Naive thymus-derived CD4-positive, alpha-beta T cell (primary cell): ENCODE measurements at places on chromosomes 13 and 19.

- DNase-seq = no peak
Measured at GRCh38 chr19:1655131-1655981, 2.9 kb upstream of the TCF3 start.

- no peak for DNase-seq
Measured at GRCh38 chr13:23799945-23800344, 89.3 kb downstream of the MIPEP start.

DNA sequence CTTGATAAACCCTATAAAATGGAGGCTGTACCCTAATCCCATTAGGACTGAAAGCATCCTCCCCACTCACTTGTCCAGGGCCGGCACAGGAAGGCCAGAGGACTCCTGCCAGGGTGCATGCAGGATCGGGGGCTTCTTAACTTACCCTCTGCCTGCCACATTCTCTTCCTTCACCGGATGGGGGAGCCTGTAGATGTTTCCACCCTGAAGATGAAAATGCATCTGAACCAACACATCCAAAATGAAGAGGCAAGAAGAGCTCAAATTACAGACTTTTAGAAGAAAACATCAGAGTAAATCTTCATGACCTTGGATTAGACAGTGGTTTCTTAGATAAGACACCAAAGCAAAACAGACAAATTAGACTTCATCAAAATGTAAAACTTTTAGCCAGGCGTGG is 25.9 kb upstream of the NAPA start:
- DNase-seq = no peak

DNA sequence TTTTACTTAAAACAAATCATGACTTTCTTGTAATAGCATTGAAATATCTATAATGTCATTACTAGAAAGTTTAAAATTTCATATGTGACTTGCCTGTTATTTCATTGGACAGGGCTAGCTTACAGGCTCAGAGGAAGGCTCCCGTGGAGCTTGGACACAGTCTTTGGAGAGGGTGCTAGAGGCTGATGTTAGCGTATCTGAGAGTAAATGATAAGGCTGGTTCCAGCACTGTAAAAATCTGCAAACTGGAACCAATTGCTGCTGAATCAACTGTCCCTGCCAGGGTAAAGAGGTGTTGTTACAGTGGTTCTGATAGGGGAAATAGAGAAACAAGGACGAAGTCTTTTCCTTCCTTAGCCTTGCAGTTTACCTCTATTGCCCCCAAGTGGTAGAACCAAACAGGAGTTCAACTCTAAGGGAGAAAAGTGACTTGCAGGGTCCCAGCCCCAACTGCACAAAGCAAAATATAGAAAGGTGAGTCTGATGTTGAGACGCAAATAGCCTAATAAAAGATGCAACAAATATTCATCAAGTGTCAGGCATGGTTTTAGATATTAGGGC is 901.7 kb downstream of the DIAPH3 start:
- DNase-seq = no peak

DNA sequence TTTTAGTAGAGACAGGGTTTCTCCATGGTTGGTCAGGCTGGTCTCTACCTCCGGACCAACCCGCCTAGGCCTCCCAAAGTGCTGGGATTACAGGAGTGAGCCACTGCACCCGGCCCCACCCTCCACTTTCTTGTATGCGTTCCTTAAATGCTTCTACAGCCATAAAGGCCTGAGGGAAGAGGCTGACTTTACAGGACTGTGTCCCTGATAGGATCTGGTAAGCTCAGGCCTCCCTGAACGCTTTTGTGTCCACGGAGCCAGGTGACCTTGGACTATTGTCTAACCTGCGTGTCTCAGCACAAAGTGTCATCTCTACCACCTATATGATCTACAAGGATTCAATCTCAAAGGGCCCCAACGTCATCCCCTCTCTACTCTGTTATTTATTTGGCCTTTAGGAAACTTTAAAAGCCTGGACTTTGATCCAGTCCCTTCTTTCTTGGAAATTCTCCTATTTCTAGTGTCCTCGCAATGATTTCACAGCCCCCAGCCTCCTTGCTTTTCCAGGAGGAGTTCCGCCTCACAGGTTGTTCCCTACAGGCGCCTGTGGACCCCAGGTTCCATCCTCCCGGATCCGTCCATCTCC is 701 bp downstream of the ZNF552 start:
- DNase-seq = no peak

DNA sequence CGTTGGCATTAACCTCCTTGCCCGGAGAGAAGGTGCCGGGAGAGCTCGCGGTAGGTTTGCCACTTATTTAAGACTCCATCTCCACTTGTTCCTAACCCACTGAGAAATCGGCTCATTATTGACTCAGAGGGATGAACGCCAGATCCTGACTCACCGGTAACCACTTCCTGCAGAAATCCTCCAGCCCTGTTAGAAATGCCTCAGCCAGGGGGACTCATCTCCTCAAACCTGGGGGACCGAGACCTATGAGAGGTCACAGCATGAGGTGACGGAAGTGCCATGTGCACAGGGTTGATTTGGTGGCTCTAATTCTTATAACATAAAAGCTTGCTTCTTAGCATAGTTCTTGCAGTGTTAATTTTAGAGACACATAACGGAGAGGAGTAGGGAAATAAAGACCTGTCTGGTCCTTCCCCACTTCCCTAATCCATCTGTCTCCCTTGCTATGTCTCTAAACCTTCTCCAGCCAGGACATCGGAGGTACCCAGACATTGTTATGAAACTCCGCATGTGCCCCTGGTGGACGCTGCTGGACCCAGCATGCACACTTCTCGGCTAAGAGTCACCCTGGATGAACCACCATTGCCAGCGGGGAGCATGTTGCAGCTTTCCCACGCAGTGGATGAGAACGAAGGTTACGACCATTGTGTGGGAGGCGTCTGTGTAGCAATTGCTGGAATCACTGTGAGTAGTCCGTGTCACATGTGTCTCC is 158.9 kb downstream of the EFNB2 start:
- DNase-seq = no peak

DNA sequence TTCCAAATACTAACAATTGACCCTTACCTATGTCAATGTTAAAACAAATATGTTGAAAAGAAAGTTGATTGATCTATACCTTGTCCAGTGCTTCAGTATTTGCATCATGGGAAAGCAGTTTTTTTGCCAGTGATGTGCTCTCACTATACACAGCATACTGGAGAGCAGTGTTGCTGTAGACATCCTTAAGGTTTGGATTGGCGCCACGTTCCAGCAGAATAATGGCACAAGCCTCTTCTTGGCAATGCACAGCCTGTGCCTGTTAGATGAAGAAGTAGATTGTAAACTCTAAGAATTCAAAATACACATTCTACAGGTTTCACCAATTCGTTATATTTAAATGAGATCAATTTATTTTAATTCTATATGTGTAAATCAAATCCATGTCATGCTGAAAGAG is 43.9 kb upstream of the C1QTNF9B start:
- DNase-seq = no peak

- peak; percentile 18 for DNase-seq
Measured at GRCh38 chr13:109783447-109783814, 3.0 kb downstream of the IRS2 start.

DNA sequence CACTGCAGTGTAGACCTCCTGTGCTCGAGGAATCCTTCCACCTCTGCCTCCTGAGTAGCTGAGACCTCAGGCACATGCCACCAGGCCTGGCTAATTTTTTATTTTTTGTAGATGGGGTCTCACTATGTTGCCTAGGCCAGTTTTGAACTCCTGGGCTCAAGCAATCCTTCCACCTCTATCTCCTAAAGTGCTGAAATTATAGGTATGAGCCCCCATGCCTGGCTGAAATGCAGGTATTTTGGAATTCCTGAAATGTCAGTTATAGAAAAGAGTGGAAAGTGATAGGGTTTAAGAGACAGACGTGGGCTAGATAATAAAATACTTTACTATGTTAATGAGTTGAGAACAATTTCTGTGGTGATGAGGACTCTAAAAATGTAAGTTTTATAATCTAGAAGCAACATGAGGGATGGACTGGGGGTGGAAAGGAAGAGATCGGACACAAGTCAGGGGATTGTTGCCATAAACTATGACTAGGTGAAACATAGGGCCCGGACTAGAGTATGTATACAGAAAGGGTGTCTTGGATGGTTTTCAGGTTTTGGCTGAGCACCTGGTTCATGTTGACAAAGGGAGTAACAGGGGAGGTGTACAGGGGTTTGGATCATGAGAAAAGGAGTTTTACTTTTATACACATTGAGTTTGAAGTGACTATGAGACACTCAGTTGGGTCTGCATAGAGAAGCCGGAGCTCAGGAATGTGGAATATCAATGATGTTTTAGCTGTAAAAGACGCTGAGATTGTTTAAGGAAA is 165.6 kb upstream of the STARD13 start:
- no peak for DNase-seq

- DNase-seq = no peak
Measured at GRCh38 chr13:72559716-72560115, 167.7 kb downstream of the MZT1 start.

- DNase-seq = no peak
Measured at GRCh38 chr19:18089726-18090125, 3.0 kb upstream of the IL12RB1 start.

GRCh38 chr13:46667687-46668281 is 114.8 kb downstream of the LRCH1 start:
- peak; percentile 68 for DNase-seq

- DNase-seq = no peak
Measured at GRCh38 chr19:54203151-54203611, 2.5 kb downstream of the RPS9 start.

GRCh38 chr19:19160461-19161035 is 9.5 kb downstream of the MEF2B start:
- DNase-seq = no peak

GRCh38 chr13:30253830-30254229 is 53.5 kb downstream of the KATNAL1 start:
- DNase-seq = no peak

GRCh38 chr19:7010722-7011593 is 10.3 kb downstream of the MBD3L2B start:
- DNase-seq = no peak

DNA sequence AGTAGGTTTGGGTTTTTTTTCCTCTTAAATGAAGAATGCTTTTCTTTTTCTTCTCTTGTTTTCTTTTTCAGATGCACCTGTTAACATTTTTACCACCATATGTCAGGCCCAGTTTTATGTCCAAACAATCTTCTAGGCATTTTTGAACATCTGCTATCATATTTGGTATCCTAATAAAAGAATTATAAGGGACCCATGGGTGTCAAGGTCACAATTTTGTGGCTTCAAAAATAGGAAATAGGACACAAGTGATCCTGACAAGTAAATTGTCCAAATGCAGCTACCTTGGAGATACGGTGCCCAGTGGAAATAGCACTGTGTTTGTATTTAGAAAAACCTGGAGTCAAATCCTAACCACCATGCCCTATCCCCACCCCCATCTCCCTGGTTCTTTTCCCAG is 270.3 kb downstream of the MZT1 start:
- DNase-seq = no peak

- DNase-seq = no peak
Measured at GRCh38 chr13:20782116-20782708, 8.5 kb upstream of the EEF1AKMT1 start.

DNA sequence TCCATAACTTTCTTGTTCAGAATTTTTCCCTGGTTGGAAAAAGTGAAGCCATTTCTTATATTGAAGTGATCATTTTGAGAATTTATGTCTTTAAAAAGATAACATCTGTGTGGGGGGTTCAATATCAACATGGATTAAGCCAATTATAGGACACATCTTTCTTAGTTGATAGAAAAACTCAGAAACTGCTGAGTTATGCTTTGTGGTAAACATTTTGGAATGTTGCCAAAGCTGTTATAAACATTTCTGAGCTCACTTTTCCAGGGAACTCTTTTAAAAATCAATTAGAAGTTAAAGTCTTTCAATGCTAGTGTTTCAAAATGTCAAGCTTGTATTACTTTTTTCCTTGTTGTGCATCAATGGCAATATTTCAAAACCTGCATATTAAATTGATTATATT is 248.8 kb downstream of the DACH1 start:
- no peak for DNase-seq

DNA sequence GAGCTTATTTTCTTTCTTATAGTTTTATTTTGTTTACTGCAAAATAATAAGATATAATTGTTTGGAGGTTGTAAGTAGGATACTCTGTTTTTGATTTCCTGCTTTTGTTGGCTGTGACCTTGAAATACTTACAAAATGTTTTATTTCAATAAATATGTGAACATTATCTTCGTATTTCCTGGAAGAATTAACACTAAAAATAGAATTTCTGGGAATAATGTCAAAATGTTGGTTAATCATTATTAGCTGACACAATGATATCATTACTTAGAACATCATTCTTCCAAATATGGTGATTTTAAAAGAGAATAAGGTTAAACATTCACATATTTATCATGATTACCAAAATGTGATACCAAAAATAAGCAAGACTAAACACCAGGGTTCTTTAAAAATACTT is 1148.6 kb upstream of the PRR20A start:
- no peak for DNase-seq

DNA sequence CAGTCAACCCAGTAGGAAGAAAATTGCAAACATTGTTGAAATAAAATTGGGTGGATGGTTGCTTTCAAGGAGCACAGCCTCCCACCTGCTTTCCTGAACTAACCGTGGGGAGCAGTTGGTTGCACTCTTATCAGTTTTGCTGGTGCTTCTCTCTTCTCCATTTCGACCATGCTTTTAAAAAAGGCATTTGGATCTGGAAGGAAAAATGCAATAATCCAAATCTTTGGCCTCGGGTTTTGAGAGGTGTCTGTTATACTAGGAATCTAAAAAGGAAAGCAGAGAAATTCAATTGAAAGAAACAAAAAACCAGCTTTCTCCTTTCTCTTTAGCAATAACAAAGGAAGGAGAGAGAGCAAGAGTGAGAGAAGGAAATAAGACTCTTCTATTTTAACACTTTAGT is 113.6 kb upstream of the ARGLU1 start:
- no peak for DNase-seq

DNA sequence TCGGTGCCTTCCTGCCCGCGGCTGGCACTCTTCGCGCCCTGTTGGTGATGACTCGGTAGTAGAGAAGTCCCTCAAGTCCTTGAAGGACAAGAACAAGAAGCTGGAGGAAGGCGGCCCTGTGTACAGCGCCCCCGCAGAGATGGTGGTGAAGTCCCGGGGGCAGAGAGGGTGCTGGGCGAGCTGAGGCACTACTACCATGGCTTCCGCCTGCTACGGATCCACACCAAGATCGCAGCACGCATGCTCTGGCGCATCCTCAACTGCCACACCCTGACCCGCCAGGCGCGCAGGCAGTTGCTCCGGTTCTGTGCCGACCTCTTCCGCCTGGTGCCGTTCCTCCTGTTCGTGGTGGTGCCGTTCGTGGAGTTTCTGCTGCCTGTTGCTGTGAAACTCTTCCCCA is 11.1 kb downstream of the ZSCAN1 start:
- DNase-seq = no peak
